ENCODE measurements at places on chromosomes 7 and 10.

GRCh38 chr10:112711366-112711765, 238.7 kb upstream of the TCF7L2 start:
- no peak for DNase-seq

GRCh38 chr7:77935652-77936348, 137.2 kb downstream of the PHTF2 start:
- DNase-seq = no peak

- no peak for DNase-seq
Observed at GRCh38 chr10:113407218-113407617, 145.6 kb upstream of the HABP2 start.

- no peak for DNase-seq
Observed at GRCh38 chr10:90378524-90379076, 479.2 kb downstream of the HTR7 start.

DNA sequence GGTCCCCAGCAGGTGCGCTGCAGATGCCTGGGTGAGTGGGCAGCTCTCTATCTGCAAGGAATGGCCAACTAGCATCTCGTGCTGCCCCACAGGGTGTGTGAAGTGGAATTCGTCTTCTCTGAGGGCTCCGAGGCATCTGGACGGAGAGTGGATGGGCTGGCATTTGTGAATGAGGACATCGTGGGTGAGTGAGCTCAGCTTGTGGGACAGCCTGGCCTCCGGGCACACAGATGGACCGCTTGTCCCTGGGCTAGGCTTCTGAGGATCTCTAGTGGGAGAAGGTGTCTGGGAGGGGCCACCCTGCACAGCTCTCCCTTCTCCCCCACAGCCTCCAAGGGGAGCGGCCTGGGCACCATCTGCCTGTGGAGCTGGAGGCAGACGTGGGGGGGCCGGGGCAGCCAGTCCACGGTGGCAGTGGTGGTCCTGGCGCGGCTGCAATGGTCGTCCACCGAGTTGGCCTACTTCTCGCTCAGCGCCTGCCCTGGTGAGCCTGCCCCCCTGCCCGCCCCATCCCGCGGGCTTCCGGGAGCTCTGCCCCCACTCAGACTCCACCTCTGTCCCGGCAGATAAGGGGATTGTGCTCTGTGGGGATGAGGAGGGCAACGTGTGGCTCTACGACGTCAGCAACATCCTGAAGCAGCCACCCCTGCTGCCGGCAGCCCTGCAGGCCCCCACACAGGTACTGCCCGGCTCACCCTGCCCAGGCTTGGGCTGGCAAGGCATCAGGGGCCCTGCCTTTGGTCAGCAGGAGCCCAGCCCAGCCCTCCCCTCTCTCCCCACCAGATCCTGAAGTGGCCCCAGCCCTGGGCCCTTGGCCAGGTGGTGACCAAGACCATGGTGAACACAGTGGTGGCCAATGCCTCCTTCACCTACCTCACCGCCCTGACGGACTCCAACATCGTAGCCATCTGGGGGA, 6.3 kb downstream of the POLR2J start:
- DNase-seq = no peak

- no peak for DNase-seq
Observed at GRCh38 chr10:110746969-110747608, 103.0 kb downstream of the RBM20 start.

DNA sequence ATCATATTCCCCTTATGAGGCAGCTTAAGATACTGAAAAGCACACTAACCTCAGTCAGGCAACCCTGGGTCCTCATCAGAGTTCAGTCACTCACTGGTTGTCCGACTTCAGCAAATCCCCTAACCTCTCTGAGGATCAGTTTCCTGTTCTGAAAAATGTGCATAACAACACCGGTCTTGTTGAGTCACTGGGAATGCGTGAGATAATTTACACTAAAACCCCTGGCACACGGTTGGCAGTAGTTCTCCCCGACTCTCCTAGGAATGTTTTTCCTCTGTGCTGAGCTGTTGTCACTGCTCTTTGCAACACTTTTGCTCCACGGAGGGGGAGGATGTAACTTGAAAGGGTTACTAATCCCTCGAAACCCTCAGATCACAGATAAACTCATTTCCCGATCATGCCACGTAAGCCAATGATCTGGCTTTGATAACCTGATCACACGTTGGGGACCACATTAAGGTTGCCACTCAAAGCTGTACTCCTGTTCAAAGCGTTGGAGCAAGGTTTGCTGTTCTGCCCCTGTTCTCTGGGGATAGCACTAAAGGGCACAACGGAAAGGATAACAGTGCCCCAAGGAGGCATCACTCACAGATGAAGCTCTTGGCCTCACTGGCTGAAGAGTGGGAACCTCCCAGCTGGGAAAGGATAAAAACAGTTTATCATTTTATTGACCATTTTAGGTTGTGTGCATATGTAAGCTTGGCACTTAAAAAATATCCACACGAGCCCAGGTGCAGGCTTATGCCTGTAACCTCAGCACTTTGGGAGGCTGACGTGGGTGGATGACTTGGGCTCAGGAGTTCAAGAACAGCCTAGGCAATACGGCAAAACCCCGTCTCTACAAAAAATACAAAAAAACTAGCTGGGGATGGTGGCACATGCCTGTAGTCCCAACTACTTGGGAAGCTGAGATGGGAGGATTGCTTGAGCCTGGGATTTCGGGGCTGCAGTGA, 5.0 kb upstream of the RBM17 start:
- DNase-seq = no peak

DNA sequence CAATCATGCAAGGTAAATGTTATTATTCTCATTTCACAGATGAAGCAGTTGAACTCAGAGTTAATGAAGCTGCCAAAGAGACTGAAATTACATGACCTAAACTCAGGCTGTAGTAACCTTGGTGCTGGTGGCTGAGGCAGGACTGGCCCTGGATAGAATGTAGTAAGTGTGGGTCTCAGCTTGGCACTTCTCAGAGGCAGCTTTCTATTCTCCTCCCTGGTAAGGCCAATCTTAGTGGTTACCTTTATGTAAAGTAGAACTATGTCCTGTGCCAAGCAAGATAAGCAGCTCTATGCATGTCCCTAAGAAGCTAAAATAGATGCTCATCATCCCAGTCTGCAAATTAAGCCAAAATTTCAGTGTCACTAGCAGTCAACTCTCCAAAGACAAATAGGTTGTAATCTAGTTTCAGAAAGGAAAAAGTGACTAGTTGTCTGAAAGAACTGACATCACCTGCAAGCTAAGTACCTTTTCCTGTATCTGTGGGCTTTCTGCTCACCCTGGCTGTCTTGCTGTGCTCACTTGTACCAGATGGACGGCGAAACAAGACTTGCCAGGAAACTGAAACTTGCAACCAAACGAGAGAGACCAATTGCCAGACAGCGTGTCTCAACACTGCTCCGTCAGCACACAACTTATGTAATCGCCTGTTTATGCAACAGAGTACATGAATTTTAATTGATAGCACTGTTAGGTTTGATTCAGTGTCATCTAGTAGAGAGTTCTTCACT, 43.7 kb downstream of the CH25H start:
- DNase-seq = no peak

- DNase-seq = no peak
Observed at GRCh38 chr10:6833458-6834011, 253.5 kb upstream of the PRKCQ start.
